ENCODE measurements at places on chromosomes 3 and 15.

GRCh38 chr3:55486857-55487380 is at the start of gene WNT5A:
WNT5A (minus strand) TSS chr3:55487306; CDS start chr3:55486985, 321 bp downstream.
- DNase-seq, result no peak

GRCh38 chr15:29670998-29671981 is 151.0 kb downstream of the TJP1 start:
- DNase-seq, result no peak

DNA sequence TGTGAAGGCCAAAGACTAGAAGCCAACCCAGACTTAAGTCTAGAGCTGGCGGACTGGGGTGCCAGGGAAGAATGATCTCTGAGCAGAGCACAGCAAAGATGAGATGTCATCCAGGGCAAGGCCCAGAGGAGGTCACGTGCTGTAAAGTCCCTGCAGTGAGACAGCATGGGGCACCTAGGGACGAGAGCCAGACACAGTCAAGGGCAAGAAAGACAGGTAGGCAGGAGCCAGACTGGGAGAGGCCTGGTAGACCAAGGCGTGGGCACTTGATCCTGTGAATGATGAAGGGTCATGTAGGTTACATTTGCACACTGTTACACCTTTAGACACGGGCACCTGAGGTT is 379.7 kb upstream of the PROK2 start:
- no peak for DNase-seq

DNA sequence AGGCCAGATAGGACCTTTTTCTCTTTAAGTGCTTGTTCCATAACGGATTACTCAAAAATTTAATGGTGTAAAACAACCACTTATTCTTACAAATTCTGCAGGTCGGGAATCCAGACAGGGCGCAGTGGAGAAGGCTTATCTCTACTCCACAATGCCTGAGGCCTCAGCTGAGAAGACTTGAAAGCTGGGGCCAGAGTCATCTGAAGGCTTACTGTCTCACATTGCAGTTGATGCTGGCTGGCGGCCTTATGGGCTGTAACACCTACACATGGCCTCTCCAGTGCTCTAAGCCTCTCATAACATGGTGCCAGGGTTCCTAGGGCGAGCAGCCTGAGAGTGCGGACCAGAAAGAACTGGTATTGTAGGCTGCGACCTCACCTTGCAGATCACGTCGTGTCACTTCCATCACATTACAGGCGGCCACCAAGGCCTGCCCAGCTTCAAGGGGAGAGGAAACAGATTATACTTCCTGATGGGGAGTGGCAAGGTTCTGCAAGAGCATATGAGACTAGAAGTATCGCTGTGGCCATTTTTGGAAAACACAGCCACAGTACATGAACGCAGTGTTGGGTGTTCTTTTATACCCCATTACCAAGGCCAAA is 32.4 kb downstream of the CMTM7 start:
- DNase-seq, result no peak

DNA sequence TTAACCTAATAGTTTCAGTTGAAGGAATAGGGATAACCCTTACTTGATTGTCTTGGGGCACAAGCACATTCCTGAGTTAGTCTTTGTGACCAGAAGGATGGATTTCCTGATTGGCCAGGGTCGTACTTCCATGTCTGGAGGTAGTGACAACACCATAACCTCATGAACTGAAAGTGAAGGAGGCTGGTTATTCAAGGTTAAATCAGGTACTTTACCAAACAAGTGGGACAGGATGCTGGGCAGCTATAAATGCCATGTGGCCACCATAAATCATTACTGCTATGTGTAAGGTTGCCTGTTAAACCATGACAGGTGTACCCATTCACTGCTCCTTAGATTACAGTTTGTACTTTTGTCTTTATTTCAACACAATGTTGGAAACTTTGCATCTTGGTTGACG is 128.3 kb upstream of the SAMMSON start:
- DNase-seq, result no peak

DNA sequence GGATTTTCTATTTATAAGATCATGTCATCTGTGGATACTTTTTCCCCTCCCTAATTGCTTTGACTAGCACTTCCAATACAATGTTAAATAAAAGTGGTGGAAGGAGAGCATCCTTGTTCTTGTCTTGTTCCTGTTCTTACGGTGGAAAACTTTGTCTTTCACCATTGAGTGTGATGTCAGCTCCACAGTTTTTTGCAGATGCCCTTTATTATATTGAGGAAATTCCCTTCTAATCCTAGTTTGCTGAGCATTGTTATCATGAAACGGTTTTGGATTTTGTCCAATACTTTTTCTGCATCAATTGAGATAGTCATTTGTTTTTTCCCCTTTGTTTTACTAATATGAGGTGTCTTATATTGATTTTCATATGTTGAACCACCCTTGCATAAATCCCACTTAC is 19.9 kb upstream of the IL20RB start:
- no peak for DNase-seq

GRCh38 chr15:69012761-69013364 is 1.6 kb upstream of the NOX5 start:
- DNase-seq, result no peak

DNA sequence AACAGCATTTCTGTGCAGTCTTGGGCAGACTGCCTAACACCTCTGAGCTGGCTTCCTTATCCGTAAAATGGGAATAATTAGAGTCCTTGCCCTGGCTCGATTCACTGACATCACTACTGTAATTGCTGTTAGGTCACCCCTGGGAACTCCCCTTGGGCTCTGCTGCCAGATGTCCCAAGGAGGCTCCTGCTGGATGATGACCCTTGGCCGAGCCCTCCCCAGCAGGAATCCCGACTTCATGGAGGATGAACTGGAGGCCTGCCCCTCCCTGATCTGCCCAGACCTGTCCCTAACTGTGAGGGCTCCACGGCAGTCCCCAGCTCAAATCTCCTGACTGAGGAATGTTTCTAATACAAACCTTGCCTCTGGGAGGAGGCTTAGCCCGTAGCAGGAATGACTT is 18.0 kb downstream of the ESYT3 start:
- DNase-seq, result no peak

DNA sequence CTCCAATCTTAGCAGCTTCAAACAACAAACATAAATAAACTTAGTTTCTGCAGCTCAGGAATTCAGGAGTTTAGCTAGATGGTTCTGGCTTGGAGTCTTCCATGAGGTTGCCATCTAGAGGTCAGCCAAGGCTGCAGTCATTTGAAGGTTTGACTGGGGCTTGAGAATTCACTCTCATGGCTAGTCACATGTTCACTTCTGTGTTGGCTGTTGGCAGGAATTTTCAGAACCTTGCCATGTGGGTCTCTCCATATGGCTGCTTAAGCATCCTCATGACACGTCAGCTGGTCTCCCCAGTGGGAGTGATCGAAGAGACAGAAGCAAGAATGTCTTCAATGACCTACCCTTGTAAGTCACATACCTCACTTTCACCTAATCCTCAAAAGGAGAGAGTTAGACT is 269.2 kb upstream of the CNTN3 start:
- DNase-seq, result no peak

DNA sequence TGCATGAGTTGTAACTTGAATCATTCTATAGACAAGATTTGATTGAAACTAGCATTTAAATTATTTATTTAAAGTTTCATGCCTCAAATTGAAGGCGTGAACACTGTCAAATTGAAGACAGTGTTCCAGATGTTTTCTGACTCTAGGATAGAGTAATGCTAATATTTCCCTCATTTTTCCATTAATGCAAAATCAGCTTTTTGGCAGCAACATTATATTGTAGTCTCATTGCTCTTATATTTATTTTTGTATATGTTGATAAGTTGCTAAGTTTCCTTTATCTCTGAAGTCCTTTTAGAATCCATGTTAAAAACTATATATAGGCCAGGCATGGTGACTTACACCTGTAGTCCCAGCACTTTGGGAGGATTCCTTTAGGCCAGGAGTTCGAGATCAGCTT is 4.8 kb downstream of the FANCI start:
- DNase-seq, result no peak

GRCh38 chr3:123412811-123413604 is 35.9 kb downstream of the ADCY5 start:
- DNase-seq, result no peak

GRCh38 chr15:56356616-56357015 is 8.6 kb upstream of the TEX9 start:
- no peak for DNase-seq

- no peak for DNase-seq
Measured at GRCh38 chr15:75148280-75148679, 53.4 kb upstream of the C15orf39 start.

DNA sequence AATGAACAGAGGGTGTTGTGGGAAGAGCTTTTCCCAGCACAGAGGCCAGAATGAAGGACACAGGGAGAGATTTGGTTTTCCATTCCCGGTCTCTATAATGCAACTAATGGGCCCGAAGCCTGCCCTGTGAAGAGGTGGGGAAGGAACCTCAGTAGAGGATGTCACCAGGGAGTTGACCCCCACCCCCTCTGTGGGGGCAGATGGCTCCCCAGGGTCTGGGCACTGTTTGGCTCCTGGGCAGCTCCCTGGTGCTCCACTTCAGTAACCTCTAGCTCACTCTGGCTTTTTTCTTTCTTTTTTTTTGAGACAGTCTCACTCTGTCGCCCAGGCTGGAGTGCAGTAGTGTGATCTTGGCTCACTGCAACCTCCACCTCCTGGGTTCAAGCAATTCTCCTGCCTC is 109.1 kb upstream of the DLG1 start:
- DNase-seq, result no peak

DNA sequence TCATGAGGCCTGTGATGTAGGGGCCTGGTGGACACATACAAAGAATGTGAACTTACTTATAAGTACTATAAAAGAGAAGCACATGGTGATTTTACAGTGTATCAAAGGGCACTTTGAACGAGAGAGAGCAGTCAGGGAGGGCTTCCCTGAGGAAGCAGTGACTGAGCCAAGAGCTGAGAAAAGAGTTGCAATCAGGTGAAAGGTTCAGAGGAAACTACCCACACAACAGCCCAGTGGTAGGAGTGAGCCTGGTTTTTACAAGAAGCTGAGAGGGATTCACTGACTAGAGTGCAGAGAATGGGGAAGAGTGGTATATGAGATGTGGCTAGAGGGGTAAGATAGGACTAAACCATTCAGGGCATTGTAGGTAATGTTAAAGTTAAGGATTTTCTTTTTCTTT is 57.1 kb downstream of the CALML4 start:
- DNase-seq, result no peak

- no peak for DNase-seq
Measured at GRCh38 chr15:73681063-73681462, 3.1 kb upstream of the CD276 start.

DNA sequence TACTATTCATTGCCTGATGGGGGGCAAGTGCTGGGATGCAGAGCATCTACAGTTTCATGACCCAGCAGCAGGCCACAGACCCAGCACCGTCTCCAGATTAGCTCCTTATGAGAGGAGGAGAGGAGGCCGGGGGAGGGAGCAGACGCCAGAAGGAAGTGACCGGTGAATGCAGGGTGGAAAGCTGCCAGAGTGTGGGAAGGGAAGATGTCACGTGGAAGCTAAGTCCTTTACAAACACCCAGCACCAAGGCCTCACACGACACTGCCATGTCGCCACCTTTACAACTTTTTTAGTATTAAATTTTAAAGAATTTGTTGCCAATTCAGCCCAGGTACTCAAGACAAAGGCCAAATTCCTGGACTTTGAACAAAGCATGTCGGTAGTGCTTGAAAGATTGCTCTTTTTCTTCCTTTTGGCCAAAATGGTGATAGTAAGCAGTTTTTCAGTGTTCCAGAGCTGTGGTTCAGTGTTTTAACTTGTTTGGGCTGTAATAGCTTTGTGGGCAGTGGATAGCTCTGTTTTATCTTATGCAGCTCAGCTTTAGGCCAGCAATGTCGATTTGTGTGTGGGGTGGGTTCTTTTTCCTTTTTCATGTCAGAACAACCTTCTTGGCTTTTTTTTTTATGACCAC is 58.2 kb downstream of the ZBTB38 start:
- DNase-seq, result no peak

DNA sequence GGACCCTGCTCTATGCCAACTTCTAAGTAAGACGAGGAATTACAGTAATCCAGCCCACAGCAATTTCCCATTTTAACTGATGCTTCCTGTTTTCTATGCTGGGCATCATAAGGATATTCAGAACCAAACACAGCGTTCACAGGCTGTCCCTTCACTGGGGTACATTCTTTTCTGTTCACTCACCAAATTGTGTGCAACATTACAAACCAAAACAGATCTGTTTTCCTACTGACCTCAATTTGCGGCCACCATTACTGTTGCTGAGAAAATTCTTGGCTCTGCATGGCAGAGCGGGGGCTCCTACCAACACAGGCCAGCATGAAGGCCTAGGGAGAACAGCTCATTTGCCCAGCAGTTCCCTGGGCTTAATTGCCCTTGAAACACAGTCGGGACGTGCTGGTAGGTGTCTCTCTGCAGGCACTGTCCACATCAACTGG is 76.5 kb downstream of the MYO1E start:
- DNase-seq, result no peak

DNA sequence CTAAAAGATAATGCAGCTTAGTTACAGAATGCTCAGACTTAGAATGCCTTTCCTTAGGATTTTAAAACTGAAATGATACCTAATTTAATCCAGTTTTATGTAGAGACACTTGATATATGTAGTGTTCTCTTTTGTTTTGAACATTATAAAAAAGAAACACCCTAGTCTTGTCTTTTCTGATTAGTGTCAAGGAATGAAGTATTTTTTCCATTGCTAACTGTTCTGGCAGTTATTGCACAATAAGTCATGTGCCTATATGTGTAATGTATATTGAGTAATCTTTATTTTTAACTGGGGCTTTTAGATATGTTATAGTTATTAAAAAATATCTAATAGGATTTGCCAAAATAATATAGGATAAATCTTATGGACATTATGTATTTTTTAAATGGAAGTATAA is 4.5 kb downstream of the ARL8B start:
- no peak for DNase-seq

DNA sequence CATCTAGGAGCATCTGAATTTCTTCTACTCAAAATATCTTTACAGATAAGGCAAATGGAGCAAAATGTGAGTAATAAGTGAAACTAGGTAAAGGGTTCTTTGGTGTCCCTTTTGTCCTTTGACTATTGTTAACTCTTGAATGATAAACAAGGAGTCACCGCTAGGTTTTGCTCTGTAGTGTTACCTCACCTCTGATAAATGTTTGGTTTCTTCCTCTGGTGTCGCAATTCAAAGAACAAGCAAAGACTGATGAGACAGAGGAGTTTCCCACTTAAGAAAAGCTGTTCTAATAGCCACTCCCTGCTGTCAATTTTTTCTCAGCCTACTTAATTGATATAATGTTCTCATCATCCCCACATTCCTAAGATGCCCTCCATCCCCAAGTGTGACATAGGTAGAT is 925.9 kb downstream of the IGSF11 start:
- no peak for DNase-seq

GRCh38 chr3:58560771-58561311 is 16.4 kb downstream of the FAM107A start:
- DNase-seq, result no peak

Measured in stimulated activated CD4-positive, alpha-beta T cell treated with anti-CD3 and anti-CD28 coated beads, TNF-alpha, amount 100 ng/mL, for 1 hour (primary cell).